ENCODE measurements at places on chromosomes 11 and 22. TPM values are rescaled to one million over a fixed set of nuclear protein-coding genes. Genes with fewer than 3 reads are reported as not detected.

- DNase-seq: no peak
Observed at GRCh38 chr11:79309407-79309806, 131.4 kb downstream of the TENM4 start.

The ALX4 gene
- total RNA-seq: not detected

The AIFM3 gene
- total RNA-seq: 0.17 TPM

The OR52I2 gene
- total RNA-seq: not detected

- no peak for DNase-seq
Observed at GRCh38 chr11:121437686-121438078, 14.4 kb upstream of the SORL1 start.

The SLCO2B1 gene
- total RNA-seq: 3.7 TPM

DNA sequence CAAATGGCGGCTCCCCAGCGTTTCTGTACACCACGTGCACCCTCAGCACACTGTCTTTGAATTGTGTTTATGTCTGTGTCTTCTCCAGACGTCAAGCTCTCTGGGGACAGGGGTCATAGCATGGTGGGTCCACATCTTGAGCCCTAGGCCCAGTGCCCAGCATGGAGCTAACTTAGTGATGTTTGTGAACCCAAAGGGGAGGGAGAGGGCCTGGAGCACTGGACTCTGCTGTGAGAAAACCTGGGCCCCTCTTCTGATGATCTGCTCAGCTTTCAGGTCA, 4.3 kb downstream of the MRGPRG start:
- DNase-seq: no peak

DNA sequence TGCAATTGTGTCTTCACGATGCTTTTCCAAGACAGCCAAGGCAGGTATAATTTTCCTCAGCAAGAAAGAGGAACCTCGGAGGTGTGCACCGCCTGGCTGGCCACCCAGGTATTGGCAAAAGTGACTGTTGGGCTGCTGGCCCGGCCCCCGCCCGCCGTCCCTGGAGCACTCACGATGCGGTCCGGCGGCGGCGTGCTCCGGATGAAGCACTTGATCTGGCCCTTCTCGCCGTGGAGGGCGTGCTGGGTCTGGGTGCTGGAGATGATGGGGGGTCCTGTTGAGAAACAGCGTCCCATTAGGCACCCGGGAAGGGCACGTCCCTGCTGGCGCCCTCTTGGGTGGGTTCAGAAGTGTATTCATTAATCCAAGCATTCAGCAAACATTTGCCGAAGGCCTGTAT, 84.8 kb downstream of the ST3GAL4 start:
- DNase-seq: no peak

The ROBO4 gene
- 692 TPM for total RNA-seq

GRCh38 chr11:68115285-68115684, 5.9 kb downstream of the CHKA start:
- DNase-seq: no peak

- DNase-seq: no peak
Observed at GRCh38 chr11:104979839-104980238, 11.5 kb upstream of the CASP4 start.

- DNase-seq: peak; percentile 67
Observed at GRCh38 chr11:10096987-10097386, 197.0 kb downstream of the SBF2 start.

GRCh38 chr11:115084231-115084630, 405.9 kb downstream of the NXPE2 start:
- DNase-seq: no peak

- no peak for DNase-seq
Observed at GRCh38 chr22:36411589-36412258, 24.0 kb upstream of the MYH9 start.
